Cortex of kidney (tissue), 1 donor: ENCODE measurements at places on chromosomes 6 and 20.

DNA sequence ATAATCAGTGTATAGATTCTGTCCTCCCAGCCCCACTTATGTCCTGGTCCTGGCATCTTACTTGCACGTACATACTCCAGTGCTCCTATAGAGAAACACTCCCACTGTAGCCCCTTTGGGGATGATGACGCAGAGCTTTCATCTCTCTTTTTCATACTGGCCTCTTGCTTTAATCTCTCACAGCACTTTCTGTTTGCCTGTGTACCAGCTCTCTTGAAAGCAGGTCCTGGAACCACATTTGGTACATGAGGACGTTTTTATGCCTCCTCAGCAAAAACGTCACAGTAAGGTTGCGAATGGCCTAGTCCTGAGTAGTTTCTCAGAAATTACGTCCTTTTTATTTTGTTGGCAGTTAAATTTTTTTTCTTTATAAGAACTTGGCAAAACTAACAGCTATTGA, 10.8 kb downstream of the L3MBTL3 start:
- no peak for DNase-seq

DNA sequence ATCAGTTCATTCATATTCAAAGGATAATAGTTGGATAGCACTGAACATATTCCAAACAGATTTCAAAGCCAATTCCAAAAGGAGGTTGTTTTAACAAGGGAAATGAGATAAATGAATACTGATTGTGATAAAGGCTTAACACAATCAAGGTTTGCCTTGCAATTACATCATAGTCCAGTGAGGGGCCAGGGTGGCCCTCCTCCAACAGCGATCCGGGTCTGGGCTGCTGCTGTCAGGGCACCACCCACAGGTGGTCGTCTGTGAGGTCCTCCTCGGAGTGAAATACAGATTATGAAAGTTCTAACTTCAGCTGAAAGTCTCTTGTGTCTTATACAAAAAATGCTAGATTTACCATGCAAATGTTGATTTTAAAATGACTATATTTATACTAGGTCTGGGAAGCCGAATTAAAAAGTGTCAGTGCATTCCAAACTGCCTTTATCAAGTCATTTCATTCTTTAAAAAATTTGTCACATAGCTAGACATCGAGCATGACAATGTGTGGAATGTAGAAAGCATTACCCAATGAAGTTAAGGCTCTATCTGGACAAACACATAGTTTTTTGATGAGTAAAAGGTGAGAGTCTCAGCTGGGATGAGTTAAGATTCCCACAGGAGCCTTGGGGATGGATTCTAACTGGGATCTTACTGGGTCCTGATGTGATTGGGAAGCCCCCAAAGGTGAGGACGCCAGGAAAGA, 65.9 kb upstream of the SLC22A23 start:
- no peak for DNase-seq

DNA sequence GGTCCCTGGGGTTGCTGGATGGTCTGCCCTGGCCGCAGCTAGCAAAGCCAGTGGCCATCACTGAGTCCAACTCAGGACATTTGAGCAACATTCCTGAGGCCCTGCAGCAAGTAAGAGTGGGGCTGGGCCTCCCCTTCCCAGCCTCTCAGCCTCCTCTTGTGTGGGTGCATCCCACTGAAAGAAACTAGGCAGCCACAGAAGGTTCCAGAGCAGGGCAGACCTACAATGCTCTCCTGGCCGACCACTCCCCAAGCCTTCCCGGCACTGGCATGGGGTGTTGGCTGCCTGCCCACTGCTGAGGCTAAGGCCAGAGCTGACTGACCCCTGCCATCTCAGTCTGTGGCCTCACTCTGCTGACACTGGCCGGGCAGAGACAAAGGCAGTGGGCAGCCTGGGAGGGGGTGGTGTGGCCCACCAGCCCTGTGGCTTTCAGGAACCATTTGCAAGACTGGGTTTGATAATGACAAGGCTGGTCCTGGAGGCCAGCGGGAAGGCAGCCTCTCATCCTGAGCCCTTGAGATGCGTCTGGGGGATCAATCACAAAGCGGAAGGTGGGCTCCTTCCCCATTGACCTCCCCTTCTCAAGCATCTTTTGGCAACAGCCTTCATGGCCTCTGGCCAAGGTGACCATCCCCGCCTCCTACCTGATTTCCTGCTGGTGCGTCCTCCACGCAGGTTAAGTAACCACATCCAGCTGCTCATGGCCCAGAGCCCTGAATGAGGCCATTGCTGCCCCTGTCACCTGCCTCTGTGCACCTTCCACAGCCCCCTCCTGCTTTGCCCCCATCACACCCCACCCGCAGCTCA, 9.6 kb downstream of the DLGAP4 start:
- DNase-seq, result no peak

GRCh38 chr6:14735956-14736486, 509.8 kb upstream of the JARID2 start:
- no peak for DNase-seq

DNA sequence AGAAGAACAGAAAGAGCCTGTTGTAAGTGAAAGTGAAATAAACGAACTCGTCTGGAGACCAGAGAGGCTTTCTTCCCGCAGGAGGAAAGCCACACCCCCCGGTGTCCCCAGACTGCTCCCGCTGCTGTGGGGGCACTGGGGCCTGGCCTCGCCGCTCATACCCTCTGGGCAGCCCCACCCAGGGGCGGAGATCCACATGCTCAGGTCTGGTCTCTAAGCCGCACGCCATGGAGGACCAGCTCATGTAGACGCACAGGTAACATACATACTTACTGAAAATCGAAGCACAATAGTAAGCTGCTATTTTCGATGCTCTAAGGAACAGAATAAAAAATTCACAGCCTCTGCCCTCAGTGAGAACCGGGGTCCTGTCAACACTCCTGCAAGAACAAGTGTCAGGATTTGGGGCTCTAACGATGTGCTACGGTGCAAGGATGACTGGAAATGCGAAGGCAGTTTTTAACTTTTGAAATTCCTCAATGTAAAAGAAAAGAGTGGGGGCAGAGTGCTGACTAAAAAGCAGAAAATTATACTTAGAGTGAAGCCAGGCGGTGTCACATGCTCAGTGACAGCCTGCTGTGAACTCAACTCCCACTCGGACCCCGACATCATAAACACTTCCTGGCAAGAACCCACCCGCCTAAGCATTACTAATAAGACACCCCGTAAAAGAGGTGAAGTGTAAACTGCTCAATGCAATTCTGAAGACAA, 110.5 kb downstream of the IRF4 start:
- no peak for DNase-seq

GRCh38 chr6:117267766-117268534, 2.6 kb downstream of the VGLL2 start:
- DNase-seq, result no peak

GRCh38 chr6:126076992-126077664, 90.8 kb downstream of the TRMT11 start:
- DNase-seq, result no peak

DNA sequence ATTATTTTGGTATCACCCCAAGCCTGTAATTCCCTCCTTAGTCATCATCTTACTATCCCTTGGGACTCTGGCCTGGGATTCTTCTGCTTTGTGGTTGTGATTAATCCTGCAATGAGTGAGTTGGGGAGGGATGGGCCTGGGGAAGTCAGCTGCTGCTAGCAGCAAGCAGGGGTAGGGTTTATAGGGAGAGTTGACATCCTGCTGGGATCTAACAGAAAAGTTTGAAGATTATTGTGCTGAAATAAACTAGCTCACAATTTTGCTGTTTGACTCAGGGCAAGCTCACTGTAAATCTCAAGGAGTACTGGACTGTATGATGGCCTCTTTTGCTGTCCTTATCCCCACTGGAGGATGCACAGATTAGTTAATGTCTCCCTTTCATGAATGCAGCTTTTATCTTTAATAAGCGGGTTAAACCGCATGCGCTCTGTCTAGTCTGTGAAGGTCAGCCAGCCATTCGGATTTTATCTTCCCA, 83.4 kb downstream of the JARID2 start:
- DNase-seq, result no peak

DNA sequence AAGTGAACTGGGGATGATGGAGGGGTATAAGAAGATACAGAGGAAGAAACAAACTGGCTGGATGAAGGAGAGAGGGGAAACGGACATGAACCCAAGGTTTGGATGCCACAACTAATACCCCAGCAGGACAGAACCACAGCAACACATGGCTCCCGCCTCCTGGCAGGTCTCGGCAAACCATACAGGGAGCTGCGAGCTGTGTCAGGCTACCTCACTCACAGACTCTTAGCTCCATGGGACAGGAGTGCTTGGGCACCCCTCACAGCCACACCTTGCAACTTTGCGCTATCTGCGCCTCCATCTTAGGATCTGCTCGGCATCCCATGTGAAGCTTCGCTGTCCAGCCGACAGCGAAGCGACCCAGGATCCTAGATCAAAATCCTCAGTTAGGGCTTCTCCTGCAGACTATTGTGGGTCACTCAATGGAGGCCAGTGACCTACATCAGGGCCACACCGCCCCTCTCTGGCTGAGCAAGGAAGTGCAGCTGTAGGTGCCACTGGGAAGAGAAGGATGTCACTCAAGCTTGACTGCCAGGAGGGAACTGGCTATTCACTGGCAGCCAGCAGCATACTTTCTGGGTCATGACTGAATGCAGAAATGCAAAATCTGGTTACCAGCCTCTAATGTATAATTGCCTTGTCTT, 174.4 kb upstream of the RIN2 start:
- DNase-seq, result no peak

DNA sequence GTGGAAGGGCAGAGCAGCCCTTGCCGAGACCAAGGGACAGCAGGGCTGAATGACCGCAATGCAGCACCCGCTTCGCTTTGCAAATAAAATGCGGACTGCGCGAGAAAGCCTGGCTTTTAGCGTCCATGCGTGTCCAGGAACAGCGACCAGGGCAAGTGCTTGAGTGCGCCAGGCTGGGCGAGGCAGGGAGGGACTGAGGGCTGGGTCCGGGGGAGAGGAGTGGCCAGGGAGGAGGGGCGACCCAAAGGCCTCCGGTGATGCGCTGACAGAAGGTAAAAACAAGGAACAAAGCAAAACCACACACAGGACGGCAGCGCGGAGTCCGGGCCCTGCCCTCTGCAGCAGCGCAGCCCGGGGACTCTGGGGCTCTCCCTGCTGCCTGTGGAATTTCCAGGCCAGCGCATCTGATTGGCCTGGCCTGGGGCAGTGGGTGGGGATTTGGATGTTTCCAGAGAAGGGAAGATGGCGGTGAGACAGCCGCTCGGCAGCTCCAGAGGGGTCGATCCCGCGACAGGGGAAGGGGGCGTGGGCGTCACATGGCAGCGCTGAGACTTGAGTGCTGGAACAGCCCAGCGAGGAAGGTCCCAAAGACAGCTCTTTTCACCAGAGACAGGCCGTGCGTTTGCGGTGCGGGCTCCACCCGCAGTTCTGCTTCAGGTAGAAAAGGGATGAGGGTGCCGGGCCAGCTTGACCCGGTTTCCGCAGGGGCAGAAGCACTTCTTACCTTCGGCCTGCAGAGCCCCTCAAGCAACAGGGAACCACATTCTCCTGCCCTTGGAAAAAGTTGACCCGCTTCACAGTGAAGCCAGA, 51.8 kb downstream of the SSR1 start:
- no peak for DNase-seq
